ENCODE measurements at places on chromosomes 13 and 19.

- DNase-seq, result no peak
These were observed 28.0 kb downstream of the SPRY2 start for GRCh38 chr13:80312967-80313366.

DNA sequence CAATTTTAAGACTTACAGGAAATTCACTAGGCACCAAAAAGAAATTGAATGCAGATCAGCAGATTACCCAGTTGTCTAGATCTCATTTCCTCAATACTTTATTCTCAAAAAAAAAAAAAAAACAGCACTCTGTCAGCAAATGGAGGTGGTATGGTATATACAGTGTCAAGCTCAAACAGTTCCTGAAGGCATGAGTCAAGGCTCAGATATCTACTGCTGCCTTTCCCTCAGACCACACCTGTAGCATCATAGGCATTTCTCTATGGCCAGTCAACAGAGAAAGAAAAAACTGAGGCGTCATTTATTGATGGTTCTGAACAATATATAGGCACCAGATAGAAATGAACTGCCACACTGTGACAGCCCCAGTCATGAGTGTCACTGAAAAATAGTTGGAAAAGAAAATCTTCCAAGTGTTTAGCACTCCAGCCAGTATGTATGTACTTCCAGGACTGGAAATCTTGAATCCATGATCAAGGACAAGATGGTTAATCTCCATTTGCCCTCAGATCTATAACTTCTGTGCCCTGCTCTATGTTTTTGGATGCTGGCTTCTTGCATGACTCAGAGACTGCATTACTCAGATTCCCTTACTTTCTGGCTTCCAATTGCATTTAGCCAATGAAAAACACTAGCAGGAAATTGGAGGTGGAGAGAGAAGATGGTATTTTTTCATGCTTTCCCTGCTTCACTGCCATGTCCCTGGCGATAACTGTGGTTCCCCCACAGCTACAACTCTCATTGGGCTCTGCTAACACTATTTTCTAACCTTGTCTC, 8.4 kb upstream of the COG3 start:
- DNase-seq, result no peak

DNA sequence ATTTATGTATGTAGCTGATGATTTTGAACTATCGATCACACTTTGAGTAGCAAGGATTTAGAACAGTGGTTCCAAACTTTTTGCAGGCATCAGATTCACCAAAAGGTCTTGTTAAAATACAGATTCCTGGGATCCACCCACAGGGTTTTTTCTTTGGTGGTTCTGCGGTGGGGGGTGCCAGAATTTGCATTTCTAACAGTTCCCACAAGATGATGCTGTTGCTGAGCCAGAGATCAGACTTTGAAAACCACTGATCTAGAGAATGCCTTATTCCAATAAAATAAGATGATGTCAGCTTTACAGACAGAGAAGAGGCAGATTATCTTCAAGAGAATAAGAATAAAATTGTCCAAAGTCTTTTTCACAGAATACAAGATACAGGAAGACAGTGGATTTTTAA, 80.9 kb upstream of the SHISA2 start:
- DNase-seq, result no peak

- no peak for DNase-seq
These were observed 124.2 kb downstream of the LMO7 start for GRCh38 chr13:75760131-75761021.

DNA sequence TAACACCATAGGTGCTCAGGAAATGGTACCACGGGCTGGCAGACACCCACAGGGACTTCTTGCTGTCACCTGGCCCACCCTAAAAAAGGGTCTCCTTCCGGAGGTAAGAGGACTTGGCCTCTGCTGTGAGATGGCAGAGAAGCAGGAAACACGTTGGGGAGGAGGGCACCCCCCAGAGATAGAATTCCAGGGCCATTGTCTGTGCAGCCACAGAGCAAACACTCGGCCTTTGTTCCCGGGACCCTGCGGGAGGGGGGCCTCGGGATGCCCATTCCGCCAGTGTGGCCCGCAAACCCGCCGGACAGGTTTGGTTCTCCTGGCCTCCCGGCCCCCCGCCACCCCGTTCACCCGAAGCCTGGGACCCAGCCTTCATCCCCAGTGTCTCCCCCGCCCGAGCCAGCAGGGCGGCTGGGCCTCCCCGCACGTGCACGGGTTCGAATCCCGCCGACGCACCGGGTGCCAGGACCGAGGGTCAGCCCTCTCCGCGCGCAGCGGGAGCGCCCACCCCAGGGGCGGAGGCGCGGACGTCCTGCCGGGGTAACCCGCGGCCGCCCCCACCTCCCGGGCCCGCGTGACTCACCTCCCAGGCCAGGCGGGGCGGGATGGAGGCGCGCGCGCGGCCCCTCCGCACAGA, 714 bp downstream of the PLPP2 start:
- peak; percentile 61 for DNase-seq

DNA sequence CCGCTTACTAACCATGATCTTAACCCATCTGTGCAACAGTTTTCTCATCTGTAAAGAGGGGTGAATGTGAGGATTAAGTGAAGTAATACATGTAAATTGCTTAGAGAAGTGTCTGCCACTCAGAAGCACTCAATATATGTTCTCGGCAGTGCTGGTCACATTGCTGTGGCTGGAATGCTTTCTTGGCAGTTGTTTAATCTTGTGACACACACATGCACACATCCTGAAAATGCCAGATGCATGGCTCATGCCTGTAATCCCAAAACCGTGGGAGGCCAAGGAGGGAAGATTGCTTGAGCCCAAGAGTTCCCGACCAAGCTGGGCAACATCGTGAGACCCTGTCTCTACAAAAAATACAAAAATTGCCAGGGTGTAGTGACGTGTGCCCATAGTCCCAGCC, 4.9 kb upstream of the DMKN start:
- DNase-seq, result no peak

GRCh38 chr19:43560687-43561086, 14.6 kb downstream of the XRCC1 start:
- DNase-seq, result no peak

- DNase-seq, result no peak
These were observed 17.3 kb upstream of the FCGBP start for GRCh38 chr19:39951686-39952085.

DNA sequence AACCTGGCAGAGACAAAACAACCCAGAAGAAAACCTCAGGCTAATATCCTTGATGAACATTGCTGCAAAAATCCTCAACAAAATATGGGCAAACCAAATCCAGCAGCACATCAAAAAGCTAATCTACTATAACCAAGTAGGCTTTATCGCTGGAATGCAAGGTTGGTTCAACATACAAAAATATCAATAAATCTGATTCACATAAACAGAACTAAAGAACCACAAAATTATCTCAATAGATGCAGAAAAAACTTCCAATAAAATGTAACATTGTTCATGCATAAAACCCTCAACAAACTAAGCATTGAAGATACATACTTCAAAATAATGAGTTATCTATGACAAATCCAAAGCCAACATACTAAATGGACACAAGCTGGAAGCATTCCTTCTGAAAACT, 8.8 kb downstream of the ZNF724 start:
- DNase-seq, result no peak

DNA sequence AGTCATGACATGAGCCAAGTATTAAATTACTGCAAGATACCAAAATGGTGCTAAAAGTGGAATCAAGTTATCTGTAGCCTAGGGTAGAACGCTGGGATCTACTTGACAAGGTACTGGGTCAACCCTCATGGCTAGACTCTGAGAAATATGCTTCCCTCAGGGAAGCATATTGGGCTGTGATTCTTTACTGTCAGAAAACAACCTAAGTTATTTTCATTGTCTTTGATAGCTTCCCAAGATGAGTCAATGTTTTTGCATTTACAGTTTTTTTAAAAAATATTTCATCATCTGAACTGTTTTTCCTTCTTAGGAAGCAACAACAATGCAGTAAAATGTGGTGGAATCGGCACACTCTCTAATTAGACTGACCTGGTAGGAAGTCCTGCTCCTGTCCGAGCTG, 218.0 kb downstream of the RGCC start:
- no peak for DNase-seq

All from hypothalamus (tissue), 51 donors.